ENCODE measurements at places on chromosomes 5 and 9.

GRCh38 chr9:108478431-108479332 is 377.1 kb downstream of the ACTL7B start:
- DNase-seq: no peak

GRCh38 chr9:19138084-19138483 is 10.8 kb upstream of the PLIN2 start:
- peak; percentile 45 for DNase-seq

- no peak for DNase-seq
Measured at GRCh38 chr9:87868175-87868574, 14.5 kb upstream of the SPATA31E1 start.

- no peak for DNase-seq
Measured at GRCh38 chr5:157516006-157516405, 56.0 kb downstream of the NIPAL4 start.

DNA sequence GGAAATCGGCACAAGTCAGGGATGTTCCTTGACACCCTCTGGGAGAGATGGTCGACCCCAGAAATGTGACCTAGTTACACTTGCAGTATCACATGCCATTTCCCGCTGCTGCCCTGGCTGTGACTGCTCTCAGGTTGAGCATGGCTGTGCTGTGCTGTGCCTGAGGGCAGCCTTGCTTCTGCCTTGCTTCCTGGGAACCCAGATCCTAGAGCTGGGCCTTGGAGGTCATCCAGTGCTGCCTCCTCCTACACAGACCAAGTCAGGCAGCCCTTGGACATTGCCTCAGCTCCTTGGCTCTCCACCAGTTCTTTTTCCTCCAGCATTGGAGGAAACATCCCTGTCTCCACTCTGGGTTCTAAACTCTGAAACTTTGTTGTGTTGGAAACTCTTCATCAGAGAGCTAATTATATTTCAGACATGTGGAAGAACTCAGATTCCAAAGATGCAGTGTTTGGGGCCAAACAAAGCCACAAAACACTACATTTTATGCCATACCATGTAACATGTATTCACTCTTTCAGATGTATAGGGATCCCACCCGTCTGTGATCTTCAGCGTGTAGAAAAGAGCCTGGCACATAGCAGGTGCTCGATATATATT is 6.1 kb downstream of the MAMDC2 start:
- no peak for DNase-seq

- DNase-seq: no peak
Measured at GRCh38 chr9:137370865-137371520, 52.0 kb downstream of the EXD3 start.

GRCh38 chr5:9335269-9335668 is 210.6 kb downstream of the SEMA5A start:
- DNase-seq: no peak

DNA sequence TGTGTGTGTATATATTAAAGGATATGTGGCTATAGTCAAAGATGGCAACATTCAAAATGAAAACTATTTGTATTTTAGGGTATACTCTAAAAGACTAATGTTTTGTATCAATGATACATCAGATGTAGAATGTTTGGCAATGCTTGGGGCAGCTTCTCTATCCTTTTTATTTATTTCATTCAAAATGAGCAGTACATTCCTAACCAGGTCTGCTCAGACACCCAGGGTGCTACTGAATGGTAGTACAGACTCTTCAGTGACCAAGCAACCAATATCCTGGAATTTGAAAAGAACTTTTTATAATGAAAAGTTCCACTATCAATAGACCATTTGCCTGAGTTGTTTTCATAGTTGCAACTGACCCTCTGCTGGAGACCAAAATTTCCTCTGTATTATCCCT is 23.9 kb downstream of the MEGF9 start:
- DNase-seq: no peak

- DNase-seq: no peak
Measured at GRCh38 chr5:78377718-78378105, 17.3 kb downstream of the SCAMP1 start.

DNA sequence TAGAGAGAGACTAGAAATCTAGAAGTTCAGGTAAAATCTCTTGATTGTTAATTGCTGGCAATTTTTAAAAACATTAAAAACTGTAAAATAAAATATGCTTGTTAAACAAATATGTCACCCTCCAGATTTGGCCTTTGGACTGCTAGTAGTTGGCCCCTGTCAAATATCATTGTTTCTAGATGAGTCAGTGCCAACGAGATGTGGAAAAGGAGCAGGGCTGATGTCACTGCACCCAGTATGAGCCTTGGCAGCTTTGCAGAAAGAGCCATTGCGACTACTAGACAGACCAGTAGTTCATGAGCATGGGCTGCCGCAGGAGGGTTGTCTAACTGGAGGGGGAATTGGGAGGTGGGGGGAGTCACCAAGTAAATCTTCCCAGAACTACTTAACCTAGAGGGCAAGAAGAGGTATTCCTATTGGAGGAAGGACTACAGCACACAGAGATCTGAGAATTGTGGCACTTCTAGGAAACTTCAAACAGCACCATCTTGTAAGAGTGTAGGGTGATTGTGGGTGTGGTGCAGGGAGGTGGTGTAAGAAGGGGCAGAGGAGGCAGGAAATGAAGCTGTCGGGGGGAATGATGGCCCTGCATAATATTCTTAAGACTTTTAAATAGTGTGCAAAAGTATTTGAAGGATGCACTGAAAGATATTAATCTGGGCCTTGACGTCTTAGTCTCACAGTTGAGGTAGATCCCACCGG is 7.1 kb upstream of the DOCK2 start:
- DNase-seq: no peak

- no peak for DNase-seq
Measured at GRCh38 chr9:136367296-136368145, 4.0 kb upstream of the DNLZ start.

DNA sequence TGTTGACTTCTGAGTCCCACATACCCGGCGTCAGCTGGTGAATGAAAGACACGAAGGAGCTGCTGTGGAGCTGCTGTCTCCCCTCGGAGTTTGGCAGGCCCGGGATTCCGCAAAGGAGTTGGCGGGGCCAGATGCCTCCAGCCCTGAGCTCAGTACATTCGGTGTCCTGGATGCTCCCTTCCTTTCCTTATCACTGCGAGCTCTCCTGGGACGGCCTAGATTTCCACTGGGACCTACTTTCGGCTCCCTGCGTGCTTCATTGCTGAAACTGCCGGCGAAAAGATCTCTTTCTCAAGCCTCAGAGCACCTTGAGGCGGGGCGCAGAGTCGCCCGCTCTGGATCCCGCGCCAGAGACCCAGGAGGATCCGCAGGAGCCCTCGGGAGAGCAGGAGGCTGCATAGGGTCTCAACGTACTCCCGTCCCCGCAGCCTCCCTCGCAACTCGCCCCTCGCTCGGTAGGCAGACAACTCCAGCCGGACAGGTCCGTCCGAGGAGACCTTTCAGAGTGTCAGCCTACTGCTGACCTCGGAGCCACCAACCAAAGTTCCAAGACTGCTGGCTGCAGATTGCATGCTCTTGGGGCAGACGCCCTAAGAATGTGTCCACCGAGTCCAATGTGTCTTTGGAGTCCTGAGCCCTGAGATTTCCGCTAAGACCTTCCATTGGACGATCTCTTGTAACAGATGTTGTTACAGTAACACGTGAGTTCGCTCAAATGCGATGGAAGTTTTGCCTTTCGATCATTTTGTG is 6.1 kb downstream of the ANXA2R start:
- no peak for DNase-seq

GRCh38 chr9:129583308-129584038 is 37.4 kb downstream of the C9orf50 start:
- DNase-seq: no peak
